Body of pancreas (tissue), 4 donors: ENCODE measurements at places on chromosomes 12 and 14. TPM values are rescaled to one million over a fixed set of nuclear protein-coding genes. Genes with fewer than 3 reads are reported as not detected.
A peak's percentile ranks its signal among the peaks of the same experiment; 100 is the strongest.

DNA sequence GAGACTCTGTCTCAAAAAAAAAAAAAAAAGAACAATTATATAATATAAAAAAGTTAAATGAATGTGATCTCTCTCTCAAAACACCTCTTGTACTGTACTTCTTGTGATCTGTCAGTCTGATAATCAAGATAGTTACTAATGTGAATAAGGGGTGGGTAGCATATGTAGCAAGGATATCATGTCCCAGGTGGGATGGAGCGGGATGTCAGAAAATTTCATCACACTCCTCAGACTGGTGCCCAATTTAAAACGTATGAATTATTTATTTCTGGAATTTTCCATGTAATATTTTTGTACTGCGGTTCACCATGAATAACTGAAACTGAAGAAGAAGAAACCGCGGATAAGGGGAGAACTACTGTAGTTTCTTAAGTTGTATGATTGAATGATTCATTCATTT lies 11.0 kb downstream of the CNOT2 start:
- no peak overlapping the region for H3K27ac ChIP-seq
- no peak for DNase-seq
- no peaks in the 10 kb centered on the region for H3K36me3 ChIP-seq
- no peaks in the 10 kb centered on the region for H3K27me3 ChIP-seq
- H3K4me1 ChIP-seq, result peaks cover 31% of the 10 kb centered on the region

DNA sequence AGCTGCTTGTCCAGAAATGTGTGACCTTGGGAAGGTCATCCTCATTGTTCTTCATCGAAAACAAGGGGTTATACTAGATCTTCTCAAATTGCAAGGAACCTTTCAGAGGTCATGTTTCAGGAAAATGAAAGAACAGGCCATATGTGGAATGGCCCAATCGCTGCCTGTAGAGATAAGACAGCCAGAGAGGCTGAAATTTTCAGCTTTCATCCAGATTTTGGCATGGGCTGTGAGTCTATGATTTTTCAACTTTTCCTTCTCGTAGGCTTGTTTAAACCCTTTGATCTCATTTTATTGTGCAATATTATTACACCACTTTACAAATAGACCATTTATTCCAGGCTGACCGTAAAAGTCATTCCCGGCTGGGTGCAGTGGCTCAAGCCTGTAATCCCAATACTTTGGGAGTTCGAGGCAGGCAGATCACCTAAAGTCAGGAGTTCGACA lies 17.1 kb upstream of the ATXN2 start:
- no peaks in the 10 kb centered on the region for H3K36me3 ChIP-seq
- H3K4me3 ChIP-seq, result no peak overlapping the region
- H3K27ac ChIP-seq, result no peak overlapping the region
- peak; percentile 22 for DNase-seq

DNA sequence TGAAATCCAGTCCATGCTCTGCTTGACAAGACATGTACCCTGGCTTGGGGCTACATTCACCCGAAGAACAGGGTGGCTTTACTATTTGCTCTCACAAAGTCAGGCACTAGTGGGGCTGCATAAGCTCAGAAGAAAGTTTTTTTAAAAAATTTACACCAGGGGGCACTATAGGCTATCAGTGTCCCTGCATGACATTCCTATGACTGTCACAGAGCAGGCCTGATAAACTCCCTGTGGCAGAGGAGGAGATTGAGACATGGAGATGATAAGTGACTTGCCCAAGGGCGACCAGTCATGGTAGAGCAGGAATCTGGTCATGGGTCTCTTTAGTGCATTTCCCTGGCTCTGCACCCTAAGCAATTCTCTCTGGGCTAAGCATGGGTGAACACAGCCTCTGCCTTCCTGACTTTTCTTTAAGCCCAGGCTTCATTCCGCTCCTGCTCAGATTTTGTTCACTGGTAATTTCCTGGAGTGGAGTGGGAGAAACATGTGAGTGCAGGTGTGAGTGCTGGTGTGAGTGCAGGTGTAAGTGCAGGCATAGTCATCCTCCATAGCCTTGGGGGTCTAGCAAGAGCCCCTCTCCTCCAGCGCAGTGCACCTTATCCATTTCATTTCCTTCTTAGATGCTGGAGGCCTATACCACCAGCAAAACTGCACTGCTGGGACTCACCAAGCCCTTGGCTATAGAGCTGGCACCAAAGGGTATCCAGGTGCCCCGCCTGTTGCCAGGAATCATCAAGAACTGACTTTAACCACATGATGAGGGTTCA lies 91.6 kb downstream of the DHRS2 start:
- peak; percentile 30 for DNase-seq
- no peak overlapping the region for H3K27ac ChIP-seq
- H3K4me3 ChIP-seq, result no peak overlapping the region
- H3K27me3 ChIP-seq, result no peaks in the 10 kb centered on the region

GRCh38 chr14:98952593-98953350 lies 319.2 kb downstream of the BCL11B start:
- H3K4me3 ChIP-seq, result no peak overlapping the region
- no peaks in the 10 kb centered on the region for H3K36me3 ChIP-seq

DNA sequence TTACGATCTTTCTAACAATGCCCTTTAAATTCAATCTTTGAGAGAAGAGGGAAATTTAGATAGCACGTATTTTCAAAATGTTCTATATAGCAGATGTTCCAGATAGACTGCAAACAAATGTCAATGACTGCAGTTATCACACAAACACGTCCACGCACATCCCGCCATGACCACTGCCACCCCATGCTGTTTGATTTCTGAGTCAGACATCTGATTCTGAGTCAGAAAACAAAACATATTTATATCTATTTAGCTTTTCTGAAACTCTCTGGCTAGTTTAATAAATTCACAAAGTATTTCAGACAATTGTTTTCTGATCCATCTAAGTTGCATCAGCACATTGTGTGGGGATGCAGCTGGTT lies 105.9 kb upstream of the BCAT1 start:
- peak overlapping the region; percentile 73 for H3K27ac ChIP-seq
- H3K36me3 ChIP-seq, result no peaks in the 10 kb centered on the region
- peaks cover 38% of the 10 kb centered on the region for H3K4me1 ChIP-seq
- no peak overlapping the region for H3K4me3 ChIP-seq

DNA sequence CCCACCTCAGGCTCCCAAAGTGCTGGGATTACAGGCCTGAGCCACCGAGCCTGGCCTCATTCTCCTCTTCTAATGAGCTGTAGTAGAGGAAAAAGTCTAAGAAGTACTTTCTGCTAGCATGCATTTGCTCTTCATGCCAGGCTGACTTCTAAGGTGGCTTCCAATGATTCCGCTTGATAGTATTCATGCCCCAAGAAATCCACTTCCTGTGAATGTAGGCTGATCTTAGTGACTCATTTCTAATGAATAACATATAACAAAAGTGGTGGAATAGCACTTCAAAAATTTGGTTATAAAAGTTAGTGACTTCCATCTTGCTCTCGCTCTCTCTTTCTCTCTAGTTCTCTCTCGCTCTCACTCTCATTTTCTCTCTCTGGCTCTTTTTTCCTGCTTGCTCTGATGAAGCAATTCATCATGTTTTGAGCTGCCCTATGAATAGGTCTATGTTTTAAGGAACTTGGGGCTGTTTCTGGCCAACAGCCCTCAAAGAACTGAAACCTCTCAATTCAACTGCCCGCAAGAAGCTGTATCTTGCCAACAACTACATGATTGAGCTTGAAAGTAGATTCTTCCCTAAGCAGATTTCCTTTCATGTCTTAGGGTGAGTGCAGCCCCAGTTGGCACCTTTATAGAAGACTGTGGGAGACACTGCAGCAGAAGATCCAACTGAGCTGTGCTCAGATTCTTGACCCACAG lies 282.9 kb downstream of the RMST start:
- no peak overlapping the region for H3K27ac ChIP-seq
- no peaks in the 10 kb centered on the region for H3K4me1 ChIP-seq
- no peaks in the 10 kb centered on the region for H3K27me3 ChIP-seq
- no peak overlapping the region for H3K4me3 ChIP-seq

GRCh38 chr12:96040305-96041133 lies 5.1 kb upstream of the LTA4H start:
- no peak overlapping the region for H3K27ac ChIP-seq
- no peaks in the 10 kb centered on the region for H3K36me3 ChIP-seq
- H3K27me3 ChIP-seq, result no peaks in the 10 kb centered on the region

DNA sequence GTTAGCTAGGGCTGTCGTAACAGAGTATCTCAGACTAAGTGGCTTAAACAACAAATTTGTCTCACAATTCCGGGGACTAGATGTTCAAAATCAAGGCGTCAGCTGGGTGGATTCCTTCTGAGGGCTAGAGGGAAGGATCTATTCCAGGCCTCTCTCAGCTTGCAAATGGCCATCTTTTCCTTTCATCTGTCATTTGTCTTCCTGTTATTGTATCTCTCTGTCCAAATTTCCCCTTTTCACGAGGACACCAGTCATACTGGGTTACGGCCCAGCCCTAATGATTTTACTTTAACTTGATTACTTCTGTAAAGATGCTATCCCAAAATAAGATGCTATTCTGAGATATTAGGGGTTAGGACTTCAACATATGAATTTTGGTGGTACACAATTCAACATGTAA lies 119.0 kb upstream of the CPSF6 start:
- no peak for DNase-seq
- no peaks in the 10 kb centered on the region for H3K36me3 ChIP-seq
- peaks cover 28% of the 10 kb centered on the region for H3K4me1 ChIP-seq

DNA sequence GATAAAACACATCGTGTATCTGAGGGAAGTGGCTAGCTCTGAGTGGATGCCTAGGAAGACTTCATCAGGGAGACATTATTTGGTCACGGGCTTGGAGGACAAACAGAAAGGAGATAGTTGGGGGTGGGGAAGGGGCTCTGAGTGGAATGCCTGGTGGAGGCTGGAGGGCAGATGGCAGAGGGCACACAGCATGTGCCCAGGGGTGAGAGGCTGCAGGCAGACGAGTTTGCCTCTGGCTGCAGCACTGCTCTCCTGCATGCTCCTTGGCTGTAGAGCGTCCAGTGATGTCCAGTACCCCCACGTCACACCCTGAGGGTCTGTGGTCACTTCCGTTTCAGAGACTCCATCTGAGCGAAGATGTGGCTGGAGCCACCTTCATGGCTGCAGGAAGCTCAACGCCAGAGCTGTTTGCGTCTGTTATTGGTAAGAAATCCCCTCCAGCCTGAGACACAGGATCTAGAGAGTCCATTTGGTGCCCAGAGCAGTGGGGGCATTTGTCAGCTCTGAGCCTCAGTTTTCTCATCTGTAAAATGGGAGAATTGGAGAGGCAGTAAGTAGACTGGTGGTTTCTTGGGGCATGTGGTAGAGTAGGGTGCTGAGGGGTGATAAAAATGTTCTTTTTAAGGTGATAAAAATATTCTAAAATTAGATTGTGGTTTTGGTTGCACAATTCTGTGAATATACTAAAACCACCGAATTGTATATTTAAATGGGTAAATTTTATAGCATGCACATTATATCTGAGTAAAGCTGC lies 71.7 kb upstream of the RIN3 start:
- H3K27ac ChIP-seq, result no peak overlapping the region
- no peaks in the 10 kb centered on the region for H3K4me1 ChIP-seq
- DNase-seq, result no peak
- H3K27me3 ChIP-seq, result no peaks in the 10 kb centered on the region
- no peaks in the 10 kb centered on the region for H3K36me3 ChIP-seq

- no peaks in the 10 kb centered on the region for H3K36me3 ChIP-seq
- no peak overlapping the region for H3K4me3 ChIP-seq
- DNase-seq, result no peak
- no peaks in the 10 kb centered on the region for H3K27me3 ChIP-seq
These were observed 32.5 kb upstream of the LIMA1 start for GRCh38 chr12:50315803-50316202.

DNA sequence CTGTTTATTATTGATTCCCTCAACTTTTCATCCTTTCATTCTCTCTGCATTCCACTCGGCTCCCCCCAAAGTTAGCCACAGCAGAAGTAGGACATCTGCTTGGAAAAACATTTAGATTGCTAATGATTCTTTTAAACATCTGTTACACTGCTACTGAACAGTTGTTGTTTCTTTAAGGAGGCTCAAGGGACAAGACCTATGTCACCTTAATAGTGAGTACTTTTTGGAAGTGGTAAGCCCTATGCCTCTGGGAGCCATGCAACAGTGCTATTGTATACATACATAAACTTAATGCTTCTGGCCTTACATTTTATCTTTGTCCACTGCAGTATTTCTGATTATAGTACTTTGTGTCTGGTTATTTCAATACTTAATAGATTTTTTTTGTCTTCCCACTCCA lies 628.2 kb upstream of the FOXG1 start:
- DNase-seq, result no peak
- no peak overlapping the region for H3K4me3 ChIP-seq
- H3K36me3 ChIP-seq, result no peaks in the 10 kb centered on the region

GRCh38 chr12:5865397-5865796 lies 79.7 kb downstream of the ANO2 start:
- H3K27ac ChIP-seq, result no peak overlapping the region
- H3K36me3 ChIP-seq, result no peaks in the 10 kb centered on the region
- H3K4me1 ChIP-seq, result no peaks in the 10 kb centered on the region
- no peak overlapping the region for H3K4me3 ChIP-seq
- no peaks in the 10 kb centered on the region for H3K27me3 ChIP-seq

DNA sequence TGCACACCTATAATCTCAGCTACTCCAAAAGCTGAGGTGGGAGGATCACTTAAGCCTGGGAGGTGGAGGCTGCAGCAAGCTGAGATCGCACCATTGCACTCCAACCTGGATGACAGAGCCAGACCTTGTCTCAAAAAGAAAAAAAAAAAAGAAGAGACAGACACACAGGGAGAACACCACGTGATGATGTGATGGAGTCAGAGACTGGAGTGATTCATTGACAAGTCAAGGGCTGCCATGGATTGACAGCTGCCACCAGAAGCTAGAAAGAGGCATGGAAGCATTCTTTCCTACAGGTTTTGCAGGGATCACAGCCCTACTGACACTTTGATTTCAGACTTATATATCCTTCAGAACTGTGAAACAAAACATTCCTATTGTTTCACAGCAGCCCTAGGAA lies 3.5 kb upstream of the HCFC2 start:
- no peaks in the 10 kb centered on the region for H3K36me3 ChIP-seq
- DNase-seq, result no peak
- no peak overlapping the region for H3K4me3 ChIP-seq
- peaks cover 27% of the 10 kb centered on the region for H3K4me1 ChIP-seq
- no peaks in the 10 kb centered on the region for H3K27me3 ChIP-seq

GRCh38 chr12:118053071-118053985 lies 7.7 kb downstream of the WSB2 start:
- H3K4me1 ChIP-seq, result peaks cover 59% of the 10 kb centered on the region
- H3K36me3 ChIP-seq, result no peaks in the 10 kb centered on the region
- H3K4me3 ChIP-seq, result no peak overlapping the region
- H3K27me3 ChIP-seq, result no peaks in the 10 kb centered on the region

- H3K4me3 ChIP-seq, result no peak overlapping the region
- H3K4me1 ChIP-seq, result peaks cover 29% of the 10 kb centered on the region
These were observed 599 bp downstream of the PAPLN start for GRCh38 chr14:73237786-73238423.

Gene INHBE
- not detected for total RNA-seq

Gene GPRC5D
- not detected for total RNA-seq

Gene INSM2
- total RNA-seq, result not detected

Gene LYZ
- total RNA-seq, result 118 TPM

Gene CLEC4C
- total RNA-seq, result not detected
